ENCODE measurements at places on chromosomes 6 and 20.

- DNase-seq: no peak
Measured at GRCh38 chr6:117399924-117400323, 25.8 kb downstream of the ROS1 start.

- no peak for DNase-seq
Measured at GRCh38 chr6:35725721-35726438, 11.0 kb upstream of the ARMC12 start.

DNA sequence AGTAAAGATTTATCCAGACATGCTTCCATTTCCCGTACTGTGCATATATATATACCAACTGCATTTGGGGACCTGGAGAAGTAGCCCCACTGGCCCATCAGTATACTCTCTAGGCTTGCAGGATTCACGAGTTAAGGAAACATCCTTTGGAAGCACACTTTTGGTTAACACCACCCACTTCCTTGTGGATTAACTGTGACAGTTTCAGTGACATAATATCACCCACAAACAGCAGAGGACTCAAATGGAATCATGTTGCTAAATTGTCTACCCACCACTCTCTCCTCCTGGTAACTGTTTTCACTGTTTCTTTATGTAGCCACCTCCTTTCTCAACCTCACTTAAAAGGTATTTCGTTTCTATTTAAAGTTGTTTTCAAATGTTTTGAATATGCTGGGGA is 55.0 kb downstream of the PROKR2 start:
- DNase-seq: no peak

GRCh38 chr6:53179961-53180651 is 31.5 kb upstream of the GCM1 start:
- DNase-seq: no peak

- DNase-seq: no peak
Measured at GRCh38 chr6:107819217-107819616, 4.9 kb downstream of the SCML4 start.

GRCh38 chr6:98787961-98788360 is 46.4 kb upstream of the POU3F2 start:
- no peak for DNase-seq

DNA sequence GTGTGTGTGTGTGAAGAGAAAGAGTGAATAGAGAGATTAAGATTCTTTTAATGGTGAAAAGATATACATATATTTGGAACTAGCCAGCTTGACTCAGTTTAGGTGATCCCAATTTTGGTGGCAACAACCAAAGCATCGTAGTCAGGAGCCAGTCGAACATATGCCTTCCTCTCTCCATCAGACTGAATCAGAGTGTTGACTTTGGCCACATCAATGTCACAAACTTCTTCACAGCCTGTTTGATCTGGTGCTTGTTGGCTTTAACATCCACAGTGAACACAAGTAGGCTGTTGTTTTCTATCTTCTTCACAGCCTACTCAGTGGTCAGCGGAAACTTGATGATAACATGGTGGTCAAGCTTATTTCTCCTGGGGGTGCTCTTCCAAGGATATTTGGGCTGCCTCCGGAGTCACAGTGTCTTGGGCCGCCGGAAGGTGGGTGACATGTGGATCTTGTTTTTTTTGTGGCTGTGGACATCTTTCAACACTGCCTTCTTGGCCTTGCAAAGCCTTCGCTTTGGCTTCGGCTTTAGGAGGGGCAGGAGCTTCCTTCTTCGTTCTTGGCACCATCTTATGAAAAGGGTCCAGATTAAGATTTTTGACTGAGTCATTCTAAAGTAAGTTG is 3.4 kb downstream of the HLA-F start:
- DNase-seq: no peak

GRCh38 chr6:12749531-12750379 is 33.2 kb downstream of the PHACTR1 start:
- DNase-seq: no peak

DNA sequence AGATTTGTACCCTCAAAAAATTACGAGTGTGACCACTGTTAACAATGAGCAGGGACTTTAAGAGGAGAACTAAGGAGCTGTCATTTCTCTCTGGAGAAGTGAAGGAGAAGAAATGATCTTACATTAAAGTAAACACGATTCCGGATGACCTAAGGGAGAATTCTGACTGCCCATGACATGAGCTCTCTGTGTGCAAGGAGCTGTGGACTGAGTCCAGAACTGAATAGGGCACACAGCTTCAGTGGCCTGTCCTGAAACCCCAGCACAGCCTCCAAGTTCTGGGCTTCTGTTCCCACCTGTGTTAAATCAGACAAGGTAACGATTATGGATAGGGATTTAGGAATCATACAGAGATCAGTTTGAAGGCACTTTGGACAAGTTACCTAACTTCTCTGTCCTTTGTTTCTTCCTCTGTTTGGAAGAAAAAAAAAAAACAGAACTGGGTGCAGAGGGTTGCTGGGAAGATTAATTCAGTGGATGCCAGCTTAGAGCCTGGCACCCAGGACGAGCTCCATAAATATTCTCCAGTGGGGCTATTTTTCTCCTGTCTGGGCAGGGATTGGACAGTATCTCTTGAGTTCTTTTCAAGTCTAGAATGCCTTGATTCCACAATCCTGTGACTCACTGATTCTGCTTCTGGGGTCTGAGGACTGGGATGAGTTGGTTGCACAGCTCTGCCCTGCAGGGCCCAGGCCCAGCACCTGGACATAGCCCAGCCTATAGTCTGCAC is 65.7 kb downstream of the MRPL14 start:
- DNase-seq: no peak

DNA sequence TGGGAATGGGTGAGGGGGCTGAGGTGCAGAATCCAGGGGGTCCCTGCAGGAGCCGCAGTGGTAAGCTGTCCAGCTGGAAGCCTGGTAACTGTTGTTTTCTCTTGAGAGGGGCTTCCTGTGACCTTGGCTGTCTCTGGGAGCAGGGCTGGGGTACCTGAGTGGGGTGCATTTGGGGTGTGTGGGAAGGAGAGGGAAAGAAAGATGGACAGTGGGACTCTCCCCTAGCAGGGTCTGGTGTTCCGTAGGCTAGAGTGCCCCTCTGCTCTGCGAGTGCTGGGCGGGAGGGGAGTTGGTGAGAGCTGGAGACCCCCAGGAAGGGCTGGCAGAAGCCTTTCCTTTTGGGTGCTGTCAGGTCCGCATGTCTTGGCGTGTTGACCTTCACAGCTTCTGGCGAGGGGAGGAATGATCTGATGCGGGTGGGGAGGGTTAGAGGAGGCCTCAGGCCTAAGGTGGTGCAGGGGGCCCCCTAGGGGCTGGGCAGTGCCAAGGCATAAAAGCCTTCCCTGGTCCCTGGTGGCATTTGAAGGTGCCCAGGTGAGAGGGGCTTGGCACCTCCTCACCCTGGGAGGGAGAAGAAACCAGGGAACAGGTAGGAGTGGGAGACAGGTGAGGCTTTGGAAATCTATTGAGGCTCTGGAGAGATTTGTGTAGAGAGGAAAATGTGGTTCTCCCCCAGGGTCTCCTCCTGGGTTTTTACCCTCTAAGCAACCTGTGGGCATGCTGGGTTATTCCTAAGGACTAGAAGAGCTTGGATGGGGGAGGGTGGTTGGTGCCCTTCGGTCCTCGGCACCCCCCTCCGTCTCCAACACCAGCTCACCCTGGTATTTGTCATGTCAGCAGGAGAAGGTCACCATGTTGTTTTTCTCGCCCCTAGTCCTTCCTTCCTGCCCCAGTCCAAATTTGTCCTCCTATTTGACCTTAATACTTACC is 3.3 kb downstream of the VEGFA start:
- DNase-seq: no peak

DNA sequence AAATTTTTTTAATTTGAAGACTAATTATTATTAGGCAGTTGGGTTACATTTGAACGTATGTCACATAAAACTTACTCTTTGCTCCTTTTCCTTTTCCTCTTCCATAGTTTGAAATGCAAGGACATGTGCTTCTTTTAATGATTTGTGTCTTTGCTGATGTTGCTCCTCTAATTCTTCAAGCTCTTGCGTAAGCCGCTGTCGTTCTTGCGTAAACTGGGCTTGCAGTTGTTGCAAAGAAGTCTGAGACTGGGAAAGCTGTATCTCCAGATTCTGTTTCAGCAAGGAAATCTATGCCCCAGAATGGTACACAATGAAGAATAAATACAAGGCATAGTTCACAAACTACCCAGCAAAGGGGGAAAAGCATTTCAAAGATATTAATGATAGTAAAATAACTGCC is 45.1 kb upstream of the MCM9 start:
- no peak for DNase-seq

DNA sequence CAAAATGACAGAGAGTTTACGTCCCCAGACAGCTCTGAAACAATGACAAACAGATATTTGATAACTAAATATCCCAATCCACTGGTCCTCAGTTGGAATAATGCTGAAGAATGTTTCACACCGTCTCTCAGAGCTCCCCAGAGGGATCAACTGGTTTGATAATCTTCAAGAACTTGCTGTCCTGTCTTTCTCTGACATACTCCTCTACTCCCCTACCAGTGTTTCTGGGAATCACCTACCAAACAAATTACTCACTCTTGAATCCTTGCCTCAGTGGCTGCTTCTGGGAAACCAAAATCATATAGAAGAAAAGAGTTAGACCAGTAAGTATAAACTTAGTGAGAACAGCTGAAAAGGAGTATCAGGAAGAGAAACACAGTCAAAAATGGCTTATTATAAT is 469.7 kb upstream of the JAG1 start:
- no peak for DNase-seq

DNA sequence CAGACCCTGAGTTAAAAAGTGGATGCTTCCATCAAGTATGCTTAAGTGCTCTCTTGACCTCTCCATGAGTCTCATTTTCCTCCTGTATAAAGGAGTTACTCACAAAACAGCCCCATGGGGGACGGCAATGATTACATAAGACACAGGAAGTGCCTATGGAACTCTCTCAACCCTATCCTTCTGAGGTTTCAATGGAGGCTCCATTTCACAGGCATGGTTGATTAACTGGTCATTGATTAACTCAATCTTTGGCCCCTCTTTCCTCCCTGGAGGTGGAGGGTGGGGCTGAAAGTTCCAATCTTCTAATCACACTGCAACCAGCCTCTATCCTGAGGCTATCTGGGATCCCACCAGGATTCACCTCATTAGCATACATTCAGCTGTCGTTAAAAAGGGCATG is 29.3 kb downstream of the CST8 start:
- DNase-seq: no peak

DNA sequence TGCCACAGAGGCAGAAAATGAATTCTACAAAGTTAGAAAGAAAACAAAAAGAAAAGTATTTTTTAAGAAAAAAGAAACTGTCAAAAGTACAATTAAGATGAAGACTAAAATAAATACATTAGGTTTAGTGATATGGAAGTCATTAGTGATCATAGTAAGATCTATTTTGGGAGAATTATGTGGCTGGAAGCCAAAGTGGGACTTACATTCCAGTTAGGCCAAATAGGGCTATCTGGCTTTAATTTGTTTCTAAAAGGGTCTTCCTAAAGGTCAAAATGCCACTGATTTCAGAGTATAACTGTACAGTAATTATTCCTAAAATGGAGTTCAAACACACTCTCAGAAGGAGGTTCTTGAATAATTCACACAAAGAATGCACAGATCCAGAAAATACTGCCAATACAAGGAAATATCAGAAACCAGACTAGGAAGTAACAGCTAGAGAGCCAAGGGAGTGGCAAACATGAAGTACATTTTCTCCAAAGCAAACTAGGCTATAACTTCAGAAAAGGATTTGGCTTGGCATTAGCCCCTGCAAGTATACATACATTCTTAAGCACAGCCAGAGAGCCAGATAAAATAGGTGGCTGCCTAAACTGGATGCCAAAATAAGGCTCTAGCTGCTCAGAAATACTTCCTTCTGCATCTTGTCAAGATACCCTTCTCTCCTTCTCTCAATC is 45.3 kb downstream of the PDSS2 start:
- DNase-seq: no peak

DNA sequence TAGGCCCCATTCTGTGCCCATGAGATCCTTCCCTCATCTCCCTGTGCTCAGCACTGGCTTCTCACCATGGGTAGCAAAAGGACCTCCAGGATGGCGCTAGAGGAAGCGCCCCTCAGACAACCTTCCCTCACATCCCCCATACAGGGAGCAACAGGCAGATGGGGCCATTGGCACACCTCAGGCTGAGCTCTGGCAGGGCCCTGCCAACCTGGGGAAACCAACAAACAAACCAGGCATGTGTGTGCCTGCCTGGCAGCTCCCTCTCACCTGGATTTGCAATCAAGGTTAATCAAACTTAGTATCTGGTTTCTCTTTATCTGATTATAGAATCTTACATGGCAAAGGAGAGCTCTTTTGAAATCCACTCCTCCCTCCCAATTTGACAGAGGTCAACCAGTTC is 134.9 kb downstream of the SLC23A2 start:
- DNase-seq: no peak

GRCh38 chr6:16206595-16207037 is 31.8 kb upstream of the GMPR start:
- DNase-seq: no peak

GRCh38 chr20:5013682-5014447 is 12.6 kb upstream of the SLC23A2 start:
- DNase-seq: no peak

DNA sequence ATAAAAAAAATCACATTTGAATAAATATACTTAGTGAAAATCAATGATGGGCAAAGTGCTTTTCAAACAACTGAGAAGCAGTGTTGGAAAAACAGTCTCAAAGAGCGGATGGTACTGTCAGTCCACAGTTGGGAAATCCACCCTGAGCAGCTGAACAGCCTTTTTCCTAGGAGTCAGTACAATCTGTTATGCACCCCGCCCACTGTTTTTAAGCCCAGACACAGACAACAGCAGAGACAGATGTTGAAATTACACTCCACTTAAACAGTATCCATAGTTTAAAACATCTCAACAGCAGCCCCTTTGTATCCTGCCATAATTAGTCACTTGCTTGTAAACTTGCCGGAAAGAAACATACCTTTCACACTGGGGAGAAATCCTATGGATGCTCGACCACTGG is 372 bp downstream of the KIAA0408 start:
- no peak for DNase-seq

DNA sequence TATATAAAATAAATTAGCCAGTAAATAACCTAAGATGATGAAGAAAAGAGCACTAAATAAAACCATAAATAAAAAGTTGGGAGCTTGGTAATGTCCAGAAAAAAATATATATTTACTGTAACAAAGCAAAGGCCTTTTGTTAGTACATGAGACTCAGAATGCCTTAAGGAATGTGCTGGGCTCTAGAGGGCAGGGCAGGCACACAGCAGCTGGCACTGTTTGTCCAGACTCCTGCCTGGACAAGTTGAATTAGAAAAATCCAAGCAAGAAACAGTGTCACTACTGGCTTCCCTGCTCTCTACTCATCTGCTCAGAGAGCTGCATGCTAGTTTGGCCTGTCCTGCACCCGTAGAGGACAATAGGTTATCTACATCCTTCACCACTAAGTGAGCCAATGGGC is 8.8 kb downstream of the DEFB129 start:
- DNase-seq: no peak

GRCh38 chr20:50297498-50298376 is 107.1 kb downstream of the CEBPB start:
- no peak for DNase-seq

GRCh38 chr6:938916-939315 is 246.0 kb upstream of the EXOC2 start:
- no peak for DNase-seq

- DNase-seq: no peak
Measured at GRCh38 chr20:18267815-18268214, 20.5 kb upstream of the ZNF133 start.

Data from stimulated activated CD8-positive, alpha-beta memory T cell treated with anti-CD3 and anti-CD28 coated beads, Interleukin-4, amount 100 ng/mL, for 4 hours (primary cell).